ENCODE measurements at places on chromosomes 3 and 15. TPM values are rescaled to one million over a fixed set of nuclear protein-coding genes. Genes with fewer than 3 reads are reported as not detected.

The HRG gene
- total RNA-seq = not detected

DNA sequence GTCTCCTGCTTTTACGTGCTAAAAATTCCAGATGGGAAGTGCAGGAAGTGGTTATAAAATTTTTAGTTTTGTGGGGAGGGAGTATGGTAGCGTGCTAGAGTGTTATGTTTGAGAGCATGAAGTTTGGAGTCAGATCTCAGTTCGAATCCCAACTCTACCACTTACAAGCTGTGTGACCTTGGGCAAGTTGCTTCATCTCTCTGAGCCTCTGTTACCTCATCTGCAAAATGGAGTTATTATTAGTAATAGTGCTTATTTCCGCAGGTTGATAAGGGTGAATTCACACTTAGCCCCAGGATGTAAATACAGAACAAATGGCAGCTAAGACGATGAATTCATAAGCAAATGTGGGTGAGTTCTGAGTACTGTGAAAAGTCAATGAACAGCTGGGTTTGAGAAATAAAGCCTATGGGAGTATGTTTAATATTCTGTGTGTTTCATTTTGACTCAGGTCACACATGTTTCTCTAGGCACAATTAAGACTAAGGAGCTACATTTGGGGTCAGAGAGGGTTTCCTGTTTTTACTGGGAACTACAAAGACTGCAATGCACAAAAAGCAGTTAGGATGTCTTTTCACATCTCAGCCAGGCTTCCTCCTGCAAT, 73.1 kb upstream of the FEZF2 start:
- no peak for DNase-seq

DNA sequence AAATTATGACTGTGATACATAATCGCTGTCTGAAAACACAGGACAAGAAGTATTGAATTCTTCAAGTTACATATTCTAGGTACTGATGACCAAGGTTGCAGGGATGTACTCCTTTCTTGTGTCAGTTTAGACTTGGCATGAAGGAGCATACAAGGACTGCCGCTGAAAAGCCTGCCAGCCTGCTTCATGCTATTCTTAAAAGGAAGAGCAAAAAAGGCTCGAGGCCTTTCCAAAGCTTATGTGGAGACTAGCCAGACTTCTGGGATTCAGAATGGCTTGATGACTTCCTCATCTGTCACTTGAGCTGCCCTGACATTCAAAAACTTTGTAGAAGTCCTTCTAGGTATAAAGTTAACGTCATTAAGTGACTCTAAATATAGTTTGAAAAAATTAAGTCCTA, 92.0 kb downstream of the CADM2 start:
- no peak for DNase-seq

GRCh38 chr3:101273156-101273555, 47.2 kb downstream of the IMPG2 start:
- no peak for DNase-seq

- DNase-seq = no peak
Measured at GRCh38 chr3:32913790-32914446, 37.5 kb upstream of the CCR4 start.

DNA sequence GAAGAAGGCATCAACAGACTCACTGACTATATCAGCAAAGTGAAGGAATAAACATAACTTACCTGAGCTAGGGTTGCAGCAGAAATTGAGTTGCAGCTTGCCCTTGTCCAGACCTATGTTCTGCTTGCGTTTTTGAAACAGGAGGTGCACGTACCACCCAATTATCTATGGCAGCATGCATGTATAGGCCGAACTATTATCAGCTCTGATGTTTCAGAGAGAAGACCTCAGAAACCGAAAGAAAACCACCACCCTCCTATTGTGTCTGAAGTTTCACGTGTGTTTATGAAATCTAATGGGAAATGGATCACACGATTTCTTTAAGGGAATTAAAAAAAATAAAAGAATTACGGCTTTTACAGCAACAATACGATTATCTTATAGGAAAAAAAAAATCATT, 17.8 kb downstream of the LMOD3 start:
- DNase-seq = no peak

GRCh38 chr3:182981038-182981380, 671 bp upstream of the DCUN1D1 start:
- DNase-seq = no peak

The TMEM212 gene
- total RNA-seq = not detected

The COLQ gene
- total RNA-seq = not detected

GRCh38 chr3:132256989-132257388, 60.2 kb upstream of the ACP3 start:
- DNase-seq = no peak

The LRTM1 gene
- total RNA-seq = not detected

GRCh38 chr3:151201051-151201730, 1.8 kb downstream of the GPR171 start:
- no peak for DNase-seq

DNA sequence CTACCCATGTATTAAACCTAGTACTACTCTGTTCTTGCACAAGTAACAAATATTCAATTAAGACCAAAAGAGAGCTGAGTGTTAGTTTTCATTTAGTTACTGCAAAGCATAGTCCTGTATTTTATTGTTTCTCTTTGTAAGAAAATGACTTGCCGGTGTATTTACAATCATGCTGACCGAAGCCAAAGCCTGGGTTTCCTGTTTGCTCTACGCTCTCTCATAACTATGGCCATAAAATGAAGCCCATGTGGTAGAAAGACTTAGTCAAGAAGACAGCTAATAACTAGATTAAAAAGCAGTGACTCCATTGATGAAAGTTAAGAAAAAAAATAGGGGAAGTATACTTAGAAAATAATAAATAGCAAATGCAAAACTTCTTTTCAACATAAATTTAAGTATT, 479.9 kb downstream of the CNTN4 start:
- no peak for DNase-seq

GRCh38 chr15:79463781-79464270, 31.7 kb downstream of the MINAR1 start:
- no peak for DNase-seq

GRCh38 chr3:188557235-188557634, 403.3 kb downstream of the LPP start:
- no peak for DNase-seq

- DNase-seq = peak; percentile 54
Measured at GRCh38 chr3:105868431-105868741, 426 bp downstream of the CBLB start.

DNA sequence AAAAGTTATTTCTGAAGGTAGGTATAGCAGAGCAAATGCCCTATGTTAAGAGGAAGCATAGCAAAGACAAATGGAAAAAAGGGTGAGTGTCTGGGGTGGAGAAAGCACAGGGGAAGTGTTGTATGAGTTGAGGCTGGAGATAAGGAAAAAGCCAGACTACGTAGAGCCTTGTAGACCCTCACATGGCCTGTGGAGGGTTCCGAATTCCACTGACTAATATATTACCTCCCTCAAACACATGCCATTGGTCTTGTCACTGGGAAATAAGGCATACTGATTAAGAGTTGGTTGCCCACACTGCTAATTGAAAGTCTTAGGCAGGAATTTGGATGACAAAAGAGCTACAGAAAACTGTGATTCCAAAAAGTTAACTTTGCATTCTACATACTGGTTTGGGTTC, 65.2 kb downstream of the TRAT1 start:
- no peak for DNase-seq

- no peak for DNase-seq
Measured at GRCh38 chr3:174035328-174035886, 637.9 kb downstream of the NLGN1 start.

DNA sequence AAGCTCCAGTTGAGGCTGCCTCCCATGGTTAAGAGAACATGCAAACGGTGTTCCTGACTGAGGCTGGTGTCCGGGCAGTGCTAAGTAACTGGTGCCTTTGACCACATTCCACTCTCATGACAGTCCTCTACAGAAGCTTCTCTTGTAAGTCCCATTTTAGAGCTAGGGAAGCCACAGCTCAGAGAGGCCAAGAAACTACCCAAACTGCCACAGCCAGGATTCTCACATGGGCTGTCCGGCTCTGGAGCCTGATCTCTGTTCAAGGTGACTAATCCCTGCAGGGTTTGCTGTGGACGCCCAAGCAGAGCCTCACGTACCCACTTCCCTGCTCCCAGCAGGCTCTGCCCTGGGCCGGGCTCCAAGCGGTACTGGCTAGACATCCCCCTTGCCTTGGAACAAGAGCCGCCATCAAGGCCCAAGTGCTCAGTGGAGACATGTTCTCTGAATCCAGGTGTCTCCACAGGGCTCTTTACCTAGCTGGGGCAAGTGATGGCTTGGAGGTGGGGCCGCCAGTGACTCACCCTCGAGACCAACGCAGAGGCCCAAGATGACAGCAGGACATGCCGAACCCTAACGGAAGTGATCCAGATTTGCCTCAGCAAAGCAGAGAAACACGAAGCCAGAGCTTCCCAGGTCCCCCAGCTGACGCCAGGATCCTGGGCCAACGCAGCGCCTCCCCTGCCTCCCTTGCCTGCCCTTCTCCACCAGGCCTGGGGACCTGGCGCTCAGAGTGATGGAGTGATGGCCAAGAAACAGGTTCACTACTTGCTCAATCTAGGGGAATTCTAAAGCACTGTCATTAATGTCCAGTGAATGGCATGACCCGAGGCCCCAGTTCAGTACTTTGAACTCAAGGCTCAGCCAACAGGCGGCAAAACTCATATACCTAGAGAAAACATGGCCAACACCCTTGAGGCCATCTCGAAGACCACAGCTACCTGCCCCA, 24.4 kb downstream of the KLHL25 start:
- no peak for DNase-seq

DNA sequence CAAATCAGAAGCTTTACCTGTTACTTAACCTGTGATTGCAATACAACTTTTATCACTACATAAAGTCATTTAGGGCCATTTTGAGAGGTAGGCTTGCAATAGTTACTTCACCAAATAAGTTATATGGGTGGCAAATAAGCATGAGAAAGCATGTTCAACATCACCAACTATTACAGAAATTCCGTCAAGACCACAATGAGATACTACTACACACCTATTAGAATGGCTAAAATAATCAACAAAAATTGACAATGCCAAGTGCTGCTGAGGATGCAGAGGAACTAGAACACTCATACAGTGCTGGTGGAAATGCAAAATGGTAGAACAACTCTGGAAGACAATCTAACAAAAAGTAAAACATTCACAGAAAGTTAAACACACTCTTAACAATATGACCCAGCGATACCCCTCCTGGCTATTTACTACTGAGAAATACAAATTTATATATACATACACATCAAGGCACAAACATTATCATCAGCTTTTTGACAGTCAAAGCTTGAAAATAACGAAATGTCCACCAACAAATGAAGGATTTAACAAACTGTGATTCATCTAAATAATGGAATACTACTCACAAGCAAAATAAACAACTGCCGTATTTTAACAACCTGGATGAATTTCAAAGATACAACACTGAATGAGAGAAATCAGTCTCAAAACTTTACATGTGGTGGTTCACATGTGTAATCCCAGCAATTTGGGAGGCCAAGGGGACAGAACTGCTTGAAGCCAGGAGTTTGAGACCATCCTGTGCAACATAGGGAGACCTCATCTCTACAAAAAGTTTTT, 82.9 kb downstream of the MYO9A start:
- no peak for DNase-seq

The CLDN16 gene
- total RNA-seq = 0.08 TPM

The KNSTRN gene
- 63.7 TPM for total RNA-seq

DNA sequence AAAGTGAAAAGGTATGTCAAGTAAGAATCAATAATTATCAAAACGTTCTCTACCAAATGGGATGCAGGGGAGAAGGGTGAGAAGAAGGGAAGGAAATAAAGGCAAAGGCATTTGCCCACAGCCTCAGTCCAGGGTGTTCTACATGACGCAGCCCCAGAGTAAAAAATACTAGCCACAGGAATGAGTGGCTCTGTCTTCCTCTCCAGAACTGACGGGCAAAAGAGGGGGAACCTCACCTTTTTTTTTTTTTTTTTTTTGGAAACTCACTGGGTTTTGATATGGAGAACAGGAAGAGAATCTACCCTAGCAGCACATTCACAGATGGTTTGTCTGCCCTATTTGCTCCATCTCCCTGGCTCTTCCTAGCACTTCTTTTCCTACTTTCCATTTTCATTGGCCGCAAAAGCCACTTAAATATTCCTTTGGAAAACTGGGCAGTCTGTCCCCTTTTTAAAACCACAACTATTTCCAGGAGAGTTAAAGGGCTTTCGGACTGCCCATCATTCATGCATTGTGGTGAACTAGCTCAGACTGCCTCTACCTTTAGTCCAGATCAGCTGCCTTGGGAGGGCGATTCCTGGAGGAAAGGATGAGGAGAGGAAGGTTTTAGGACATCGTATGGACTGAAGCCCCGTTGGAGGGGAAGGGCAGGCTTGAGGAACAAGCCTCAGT, 28.2 kb downstream of the B3GNT5 start:
- DNase-seq = no peak

DNA sequence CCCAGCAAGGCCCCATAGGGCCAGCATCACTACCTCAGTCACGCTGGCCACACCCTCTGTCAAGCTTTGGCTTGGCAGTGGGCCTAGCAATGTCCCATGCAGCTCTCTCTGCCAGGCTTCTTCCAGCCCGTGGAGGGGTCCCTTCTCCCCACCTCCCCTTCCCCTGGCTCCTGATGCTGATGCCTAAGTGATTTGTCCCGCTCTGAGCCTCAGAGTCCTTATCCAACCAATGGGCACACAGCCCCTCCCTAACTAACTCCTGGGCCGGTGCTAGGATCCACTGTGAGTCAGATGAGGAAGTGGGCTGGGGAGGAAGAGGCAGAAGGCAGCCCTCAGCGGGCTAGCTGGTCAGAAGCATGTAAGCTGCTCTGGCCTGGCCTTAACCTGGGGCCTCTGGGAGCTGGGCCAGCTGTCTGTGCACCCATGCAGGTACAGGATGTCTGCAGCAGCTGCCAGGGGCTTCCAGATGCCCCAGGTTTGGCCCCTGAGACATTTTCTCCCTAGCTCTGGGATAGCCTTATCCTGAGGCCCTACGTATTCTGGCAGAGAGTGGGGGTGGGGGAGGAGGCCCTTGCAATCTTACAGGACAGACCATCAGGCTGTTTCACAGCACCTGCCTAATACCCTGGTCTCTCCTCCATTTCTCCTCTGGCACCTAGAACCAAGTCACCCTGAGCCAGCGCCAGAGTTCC, 740 bp upstream of the ZBTB47 start:
- peak; percentile 67 for DNase-seq

The DHFR2 gene
- 2.9 TPM for total RNA-seq

The ANKRD34C gene
- not detected for total RNA-seq

DNA sequence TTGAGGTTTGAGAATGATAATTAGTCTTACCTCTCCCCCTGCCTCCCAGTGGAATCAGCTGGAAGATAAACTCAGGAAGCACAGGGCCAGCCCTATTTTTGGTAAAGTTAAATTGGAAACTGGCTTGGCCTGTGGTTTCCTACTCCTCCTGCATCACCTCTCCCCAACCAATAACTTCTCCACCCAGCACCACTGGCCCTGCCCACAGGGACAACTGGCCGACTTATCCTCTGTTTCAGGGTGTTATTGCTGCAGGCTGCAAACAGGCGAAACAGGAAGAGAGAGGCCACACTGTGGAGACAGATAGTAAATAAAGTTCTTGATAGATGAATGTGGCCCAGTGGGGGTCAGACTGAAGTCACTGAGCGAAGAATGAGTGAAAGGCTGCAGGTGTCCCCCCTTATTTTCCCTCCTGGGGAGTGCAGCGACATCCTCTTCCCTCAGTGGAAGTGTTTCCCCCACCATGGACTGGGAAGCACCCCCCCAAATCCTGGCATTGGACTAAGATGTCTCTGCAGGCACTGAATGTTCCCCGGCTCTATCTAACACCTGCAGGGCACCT, 47.1 kb downstream of the PDIA5 start:
- no peak for DNase-seq

The GRM7 gene
- total RNA-seq = not detected

The IL12A gene
- 0.09 TPM for total RNA-seq

- no peak for DNase-seq
Measured at GRCh38 chr3:190458040-190458439, 8.3 kb upstream of the TMEM207 start.

Measured in SJSA1 (cell line).